ENCODE measurements at places on chromosomes 6 and 20.

- no peak for DNase-seq
Measured at GRCh38 chr6:75418233-75418632, 75.4 kb downstream of the FILIP1 start.

- DNase-seq, result no peak
Measured at GRCh38 chr6:35046103-35046502, 95.0 kb downstream of the TCP11 start.

DNA sequence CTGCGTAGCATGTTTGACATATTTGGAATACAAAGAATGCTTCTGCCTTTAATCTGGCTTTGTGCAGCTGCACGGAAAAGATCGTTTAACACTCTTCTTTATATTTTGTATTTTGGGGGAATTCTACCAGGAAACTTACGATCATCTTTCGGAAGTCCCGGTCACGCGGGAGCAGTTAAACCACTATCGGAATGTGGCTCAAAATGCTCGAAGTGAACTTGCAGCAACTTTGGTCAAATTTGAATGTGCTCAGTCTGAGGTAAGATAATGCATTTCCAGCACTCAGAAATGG lies 42.3 kb downstream of the CCDC170 start:
- no peak for DNase-seq

- no peak for DNase-seq
Measured at GRCh38 chr6:165985806-165986299, 181.8 kb downstream of the TBXT start.

DNA sequence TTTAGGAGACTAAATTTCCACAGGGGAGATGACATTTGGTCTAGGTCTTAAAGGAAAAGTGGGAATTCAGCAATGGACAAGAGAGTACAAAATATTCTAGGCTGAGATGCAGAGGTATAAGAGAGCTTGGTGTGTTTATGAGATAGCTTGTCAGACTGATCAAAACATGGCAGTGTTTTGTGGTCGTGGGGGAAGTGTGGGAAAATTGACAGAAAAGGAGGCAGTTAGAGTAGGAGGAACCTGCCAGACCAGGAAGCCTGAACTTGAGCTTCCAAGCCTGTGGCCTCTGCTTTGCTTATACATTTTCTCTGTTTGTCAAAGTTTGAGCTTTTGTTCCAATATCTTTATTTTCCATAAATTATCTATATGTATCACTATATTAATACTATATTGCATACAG lies 69.5 kb upstream of the MAP3K7 start:
- DNase-seq, result no peak

DNA sequence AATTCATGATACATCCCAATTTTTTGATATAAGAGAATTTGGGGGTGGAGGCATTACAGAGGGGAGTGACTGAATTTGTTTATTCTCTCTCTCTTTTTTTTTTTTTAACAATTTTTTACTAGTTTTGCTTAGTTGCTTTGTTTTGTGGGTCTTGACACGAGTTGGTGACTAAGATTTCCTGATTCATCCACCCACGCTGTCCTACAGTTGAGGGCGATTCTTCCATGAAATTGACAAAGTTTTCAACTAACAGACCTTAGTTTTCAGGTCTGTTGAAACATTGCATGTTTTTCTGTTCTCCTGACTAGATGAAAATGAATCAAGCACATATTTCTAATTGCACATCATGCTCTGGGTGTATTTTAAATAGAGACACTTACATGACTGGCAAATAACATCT lies 613.8 kb downstream of the TFAP2B start:
- no peak for DNase-seq

- no peak for DNase-seq
Measured at GRCh38 chr6:165308926-165309731, at the start of gene C6orf118. C6orf118 (minus strand) TSS chr6:165309605; CDS start chr6:165309586, 19 bp downstream.

DNA sequence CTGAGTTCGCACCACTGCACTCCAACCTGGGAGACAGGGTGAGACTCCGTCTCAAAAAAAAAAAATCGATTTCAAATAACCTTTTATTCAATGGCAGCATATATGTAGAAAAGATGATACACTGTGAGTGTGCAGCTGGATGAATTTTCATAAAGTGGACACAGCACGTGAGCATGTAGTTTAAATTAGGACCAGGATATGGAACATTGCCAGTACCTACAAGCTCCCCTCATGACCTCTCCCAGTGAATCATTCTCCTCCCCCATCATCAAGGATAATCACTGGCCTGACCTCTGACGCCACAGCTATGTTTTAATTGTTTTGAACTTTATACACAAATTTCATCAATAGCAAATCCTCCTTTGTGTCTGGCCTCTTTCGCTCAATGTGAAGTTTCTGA lies 53.8 kb upstream of the HDAC2 start:
- no peak for DNase-seq

DNA sequence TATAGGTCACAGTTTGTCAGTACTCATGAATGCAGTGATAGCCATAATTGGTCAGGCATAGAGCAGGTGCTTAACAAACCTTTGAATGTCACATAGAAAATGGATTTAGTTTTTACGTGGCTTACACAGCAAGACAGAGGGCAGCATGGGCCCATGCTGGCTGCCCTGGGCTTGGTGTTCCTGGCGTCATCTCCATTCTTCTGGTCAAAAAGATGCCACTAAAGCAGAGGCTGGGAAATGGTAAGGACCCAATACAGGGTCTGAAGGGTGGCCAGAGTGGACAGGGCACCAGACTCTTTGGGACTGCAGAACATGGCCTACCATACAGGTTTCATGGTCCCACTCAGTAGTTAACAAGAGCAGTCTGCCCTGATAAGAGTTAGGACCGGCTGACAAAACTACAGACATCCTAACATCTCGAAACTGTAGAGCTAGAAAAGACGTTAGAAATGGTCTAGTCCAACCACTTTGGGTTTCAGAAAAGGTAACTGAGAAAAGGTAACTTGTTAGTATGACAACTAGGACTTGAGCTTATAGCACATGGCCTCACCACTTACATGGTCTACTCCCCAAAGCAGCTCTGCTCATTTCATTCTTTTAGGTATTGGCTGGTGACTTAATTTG lies 22.6 kb downstream of the HEBP2 start:
- no peak for DNase-seq

DNA sequence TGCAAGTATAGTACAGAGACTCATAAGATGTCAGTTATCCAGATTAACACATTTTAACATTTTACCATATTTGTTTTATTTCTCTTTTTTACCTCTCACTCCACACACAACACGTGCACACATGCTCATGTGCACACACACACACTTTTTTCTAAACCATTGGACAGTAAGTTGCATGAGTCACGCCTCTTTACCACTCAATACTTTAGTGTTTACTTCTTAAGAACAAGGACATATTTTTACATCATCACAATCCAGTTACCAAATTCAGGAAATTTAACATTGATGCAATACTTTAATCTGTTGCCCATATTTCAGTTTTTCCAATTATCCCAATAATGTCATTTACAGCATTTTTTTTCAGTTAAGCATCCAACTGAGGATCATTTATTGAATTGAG lies 109.0 kb downstream of the RIN2 start:
- DNase-seq, result no peak

DNA sequence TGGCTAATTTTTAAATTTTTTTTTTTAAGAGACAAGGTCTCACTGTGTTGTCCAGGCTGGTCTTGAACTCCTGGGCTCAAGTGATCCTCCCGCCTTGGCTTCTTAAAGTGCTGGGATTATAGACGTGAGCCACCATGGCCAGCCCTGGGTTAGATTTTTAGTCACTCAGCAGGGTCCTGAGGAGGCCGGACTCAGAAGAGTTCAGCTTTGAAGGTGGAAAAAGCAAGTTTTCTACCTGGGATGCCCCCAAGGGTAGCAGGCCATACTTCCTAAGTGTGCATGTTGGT lies 44.2 kb downstream of the FGD2 start:
- no peak for DNase-seq

DNA sequence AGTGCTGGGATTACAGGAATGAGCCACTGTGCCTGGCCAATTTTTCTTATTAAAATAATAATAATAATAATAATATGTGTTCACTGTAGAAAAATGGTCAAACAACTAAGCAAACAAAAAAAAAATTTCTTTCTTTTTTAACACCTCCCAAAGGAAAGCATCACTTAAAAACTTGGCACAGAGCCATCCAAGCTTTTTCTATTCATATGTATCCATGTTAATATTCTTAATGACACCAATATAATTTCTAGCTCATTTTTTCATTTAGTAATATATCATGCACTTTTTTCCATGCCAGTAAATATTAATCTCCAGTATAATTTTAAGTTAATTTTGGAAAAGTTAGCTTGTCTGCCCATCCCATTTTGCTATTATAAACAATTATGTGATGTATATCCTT lies 101.8 kb downstream of the MBOAT1 start:
- DNase-seq, result no peak

GRCh38 chr6:13538084-13538483 lies 36.3 kb upstream of the SIRT5 start:
- no peak for DNase-seq

- no peak for DNase-seq
Measured at GRCh38 chr6:74128536-74128935, 432.5 kb downstream of the CD109 start.

GRCh38 chr6:16238963-16239797 lies 793 bp downstream of the GMPR start:
- peak; percentile 72 for DNase-seq

GRCh38 chr20:52191132-52191915 lies at the start of gene ZFP64:
ZFP64 (minus strand) TSS chr20:52191779; CDS start chr20:52191636, 143 bp downstream.
- DNase-seq, result peak; percentile 62

- no peak for DNase-seq
Measured at GRCh38 chr6:136586295-136586694, 36.1 kb upstream of the MAP7 start.

DNA sequence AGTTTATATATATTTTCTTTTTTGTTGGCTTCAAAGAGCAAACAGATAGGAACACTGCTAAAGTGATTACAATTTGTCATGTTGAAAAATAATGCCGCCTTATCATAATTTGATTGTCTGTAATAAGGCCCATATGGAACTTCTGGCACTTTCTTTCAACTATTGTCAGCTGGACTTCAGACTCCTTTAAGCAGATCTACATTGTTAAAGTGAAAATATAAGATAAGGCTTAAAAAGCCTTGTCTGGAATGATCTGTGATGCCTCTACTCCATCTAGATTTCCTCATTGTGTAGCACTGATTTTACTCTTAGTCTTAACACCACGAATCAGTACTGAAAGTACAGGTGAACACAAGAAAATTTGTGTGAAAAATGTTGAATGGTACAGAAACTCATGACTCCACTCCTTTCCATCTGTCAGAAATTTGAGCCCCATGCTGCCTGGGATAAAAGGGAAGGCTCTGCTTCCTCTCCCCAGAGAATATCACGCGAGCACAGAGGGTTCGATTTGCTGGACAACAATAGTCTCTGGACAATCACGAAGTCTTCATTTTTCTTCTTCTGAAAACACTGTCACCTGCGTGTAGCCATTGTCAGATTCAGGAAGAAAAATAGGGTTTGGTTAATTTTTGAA lies 56.0 kb downstream of the BCAS1 start:
- DNase-seq, result no peak

GRCh38 chr6:24851086-24851485 lies 52.4 kb upstream of the ARMH2 start:
- DNase-seq, result no peak

DNA sequence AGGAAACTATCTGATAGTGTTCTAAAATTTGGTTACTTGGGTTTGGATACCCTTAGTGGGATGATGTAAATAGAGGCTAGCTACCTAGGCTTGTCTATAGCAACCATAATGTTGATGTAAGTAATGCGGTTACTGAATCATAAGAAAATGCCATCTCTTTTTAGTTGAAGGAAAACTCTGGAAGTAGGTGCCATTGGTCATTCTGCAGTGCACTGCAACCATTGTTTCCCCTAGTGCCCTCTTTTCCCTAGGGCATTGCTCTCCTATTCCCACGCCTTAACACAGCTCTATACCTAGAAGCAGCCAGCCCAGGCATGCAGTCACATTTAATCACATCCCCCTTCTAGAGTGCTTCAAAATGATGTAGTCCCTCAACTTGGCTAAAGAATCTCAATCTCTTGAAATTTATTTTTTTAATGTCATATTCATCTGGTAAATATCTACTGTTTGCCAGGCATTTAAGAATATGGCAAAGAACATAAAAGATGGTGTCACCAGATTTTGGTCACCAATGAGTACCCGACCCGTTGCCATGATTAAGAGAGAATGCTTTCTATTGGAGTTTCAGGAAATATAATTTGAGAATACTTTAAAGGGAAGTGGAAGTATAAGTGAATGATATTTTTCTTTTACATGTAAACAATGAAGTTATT lies 10.4 kb downstream of the LOC128125822 start:
- no peak for DNase-seq

- DNase-seq, result no peak
Measured at GRCh38 chr6:135163440-135163738, 17.7 kb upstream of the MYB start.

DNA sequence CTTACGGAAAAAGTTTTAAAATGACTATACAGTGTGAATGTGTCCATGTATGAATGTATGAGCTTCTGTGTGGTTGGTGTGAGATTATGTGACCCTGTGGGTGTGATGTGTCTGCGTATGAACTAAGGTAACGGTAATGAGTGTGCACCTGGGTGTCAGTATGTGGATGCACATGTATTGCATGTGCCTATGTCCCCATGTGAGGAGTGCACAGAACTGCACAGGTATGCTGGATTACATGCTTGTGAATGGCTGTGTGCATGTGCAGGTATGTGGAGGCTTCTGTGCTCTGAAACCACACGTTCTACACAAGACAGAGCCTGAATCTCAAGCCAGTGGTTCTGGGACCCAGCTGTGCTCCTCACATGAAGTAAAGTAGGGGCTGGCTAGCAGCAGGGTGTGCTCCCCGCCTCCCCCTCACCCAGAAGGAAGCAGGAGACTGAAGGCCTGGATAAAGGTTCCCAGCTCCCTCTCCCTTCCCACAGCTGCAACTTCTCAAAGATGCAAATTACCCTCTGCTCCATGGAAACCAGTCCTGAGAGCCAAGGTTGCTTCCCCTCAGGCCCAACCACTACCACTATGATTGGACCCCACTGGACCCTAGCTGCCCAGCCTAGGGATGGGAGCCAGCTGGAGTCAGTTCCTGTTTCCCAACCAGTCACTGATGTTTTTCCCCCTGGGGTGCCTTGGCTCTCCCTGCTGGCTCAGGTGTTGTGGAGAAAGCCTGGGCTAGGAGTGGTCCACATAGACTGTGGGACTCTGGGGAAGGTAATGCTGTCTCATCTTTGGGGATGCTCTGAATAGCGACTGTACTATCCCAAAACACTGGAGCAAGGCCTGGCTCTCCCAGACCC lies 24.8 kb upstream of the SPDEF start:
- no peak for DNase-seq

DNA sequence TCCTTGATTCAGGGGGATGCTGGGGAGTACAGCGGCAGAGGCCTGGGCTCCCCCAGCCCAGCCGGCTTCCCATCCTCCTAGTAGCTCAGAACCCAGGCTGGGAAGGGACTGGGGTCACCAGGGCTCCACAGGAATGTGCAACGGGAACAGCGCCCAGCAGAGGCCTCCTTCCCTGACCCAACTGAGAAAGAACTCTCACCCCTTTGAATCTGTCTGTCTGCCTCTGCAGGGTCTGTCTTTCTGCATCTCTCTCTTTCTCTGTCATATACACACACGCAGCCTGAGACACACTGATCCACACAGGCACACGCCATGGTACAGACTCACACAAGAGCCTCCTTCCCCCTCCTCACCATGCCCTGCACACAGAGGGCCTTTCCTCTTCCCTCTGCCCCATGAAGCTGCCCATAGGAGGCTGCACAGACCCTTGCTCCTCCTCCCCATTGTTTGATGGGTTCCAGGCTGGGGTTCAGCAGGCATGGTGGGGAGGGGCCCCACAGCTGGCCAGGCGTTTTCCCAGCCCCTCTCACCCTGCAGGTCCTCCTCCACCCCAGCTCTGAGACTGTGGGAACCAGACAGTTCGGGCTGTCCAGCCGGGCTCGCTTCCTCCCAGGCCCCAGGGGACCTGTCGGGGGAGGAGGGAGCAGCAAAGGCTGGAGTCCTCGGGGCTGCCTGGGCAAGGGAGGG lies 2.8 kb downstream of the FOXS1 start:
- no peak for DNase-seq

- no peak for DNase-seq
Measured at GRCh38 chr6:45009576-45009975, 318.6 kb upstream of the RUNX2 start.
